ENCODE measurements at places on chromosomes 2 and 18.

DNA sequence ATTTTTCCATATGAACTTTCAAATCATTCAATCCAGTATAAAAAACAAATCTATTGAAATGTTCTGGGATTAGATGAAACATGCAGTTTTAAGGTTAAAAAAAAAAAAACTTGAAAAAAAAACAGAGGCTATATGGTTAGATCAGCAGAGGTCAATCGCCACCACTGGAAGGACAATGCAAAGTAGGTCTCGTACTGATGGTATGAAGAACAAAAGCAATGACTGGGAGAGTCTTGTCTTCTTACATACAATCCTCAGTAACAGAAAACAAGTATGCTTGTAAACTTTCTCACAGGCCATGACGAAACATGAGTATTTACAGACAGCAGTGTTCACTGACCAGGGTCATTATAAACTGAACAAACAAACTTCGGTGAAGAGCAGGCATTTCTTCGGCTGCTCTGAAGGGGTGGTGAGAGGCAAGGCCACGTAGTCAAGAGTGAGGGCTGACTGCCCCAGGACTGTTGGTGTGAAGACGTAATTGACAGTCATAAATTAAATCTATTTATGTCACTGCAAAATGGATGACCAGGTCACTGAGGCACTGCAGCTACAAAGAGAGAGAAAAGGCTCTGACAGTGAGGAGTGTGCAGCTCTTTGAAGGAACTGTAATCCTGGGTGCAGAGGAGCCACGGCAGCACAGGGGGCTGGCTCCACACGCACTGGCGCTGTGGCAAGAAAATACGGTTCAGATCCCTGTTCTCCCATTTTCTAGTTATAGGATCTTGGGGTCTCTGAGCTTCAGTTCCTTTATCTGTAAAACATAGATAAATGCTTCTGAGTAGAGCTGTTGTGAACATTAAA, 60.0 kb downstream of the NXPH2 start:
- peak; percentile 69 for DNase-seq

DNA sequence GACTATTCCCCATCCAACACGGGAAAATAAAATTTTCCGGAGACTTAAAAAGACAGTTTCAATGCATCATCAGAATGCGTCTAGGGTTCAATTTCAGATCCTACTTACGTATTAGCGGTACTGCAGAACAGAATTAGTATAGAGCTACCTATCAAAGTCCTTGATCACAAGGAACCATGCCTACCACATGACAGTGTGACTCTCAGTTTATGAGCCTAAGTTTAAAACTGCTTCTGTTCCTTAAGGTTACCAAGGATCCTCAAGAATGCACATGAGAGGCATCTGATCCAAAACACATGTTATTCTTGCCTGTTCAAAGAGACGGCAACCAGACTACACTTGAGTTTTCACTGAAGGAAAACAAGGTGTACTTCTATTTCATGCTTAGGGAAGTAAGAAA, 369.7 kb downstream of the EPHA4 start:
- no peak for DNase-seq

- DNase-seq = no peak
Observed at GRCh38 chr2:21424375-21424774, 300.6 kb downstream of the TDRD15 start.

DNA sequence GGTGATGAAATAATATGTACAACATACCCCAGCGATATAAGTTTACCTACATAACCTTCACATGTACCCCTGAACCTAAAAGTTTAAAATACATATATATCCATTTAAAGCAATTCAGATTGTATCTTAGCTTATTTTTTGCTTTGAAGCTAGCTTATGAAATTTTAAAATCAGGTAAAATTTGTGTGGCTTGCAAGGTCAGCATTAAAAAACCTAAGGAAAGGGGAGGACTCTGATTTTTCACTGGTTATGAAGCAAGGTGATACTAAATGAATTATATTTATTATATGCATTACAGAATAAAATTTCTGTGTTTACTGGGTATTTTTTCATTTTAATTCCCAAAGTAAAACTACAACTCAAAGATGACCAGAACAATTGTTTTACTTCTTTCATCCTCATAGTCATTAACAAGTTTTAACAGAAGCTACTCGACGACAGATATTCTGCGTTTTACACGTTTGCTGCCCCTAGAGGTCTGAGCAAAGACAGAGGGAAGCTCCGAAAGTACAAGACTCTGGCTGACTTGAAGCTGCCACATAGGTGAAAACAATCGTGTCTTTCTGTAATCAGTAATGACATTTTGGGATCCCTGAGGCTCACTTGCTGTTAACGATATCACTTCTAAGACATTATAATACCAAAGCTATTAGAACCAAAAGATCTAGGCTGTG, 17.1 kb downstream of the PKP4 start:
- DNase-seq = no peak

- DNase-seq = no peak
Observed at GRCh38 chr2:123080331-123080730, 944.8 kb upstream of the CNTNAP5 start.

DNA sequence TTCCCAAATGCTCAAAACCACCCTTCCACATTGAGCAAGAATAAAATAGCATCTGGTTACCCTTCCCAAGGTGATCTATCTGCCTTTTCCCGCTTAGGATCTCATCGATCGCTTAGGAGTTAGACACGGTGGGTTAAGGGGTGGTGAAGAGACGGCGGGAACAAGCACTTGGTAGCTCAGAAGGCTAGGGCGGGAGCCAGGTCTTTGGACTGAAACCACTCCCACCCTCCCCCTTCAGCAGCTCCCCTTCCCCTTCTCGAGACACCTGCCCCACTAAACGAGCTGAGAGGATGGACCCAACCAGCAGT, 513 bp downstream of the THOC1 start:
- peak; percentile 7 for DNase-seq

DNA sequence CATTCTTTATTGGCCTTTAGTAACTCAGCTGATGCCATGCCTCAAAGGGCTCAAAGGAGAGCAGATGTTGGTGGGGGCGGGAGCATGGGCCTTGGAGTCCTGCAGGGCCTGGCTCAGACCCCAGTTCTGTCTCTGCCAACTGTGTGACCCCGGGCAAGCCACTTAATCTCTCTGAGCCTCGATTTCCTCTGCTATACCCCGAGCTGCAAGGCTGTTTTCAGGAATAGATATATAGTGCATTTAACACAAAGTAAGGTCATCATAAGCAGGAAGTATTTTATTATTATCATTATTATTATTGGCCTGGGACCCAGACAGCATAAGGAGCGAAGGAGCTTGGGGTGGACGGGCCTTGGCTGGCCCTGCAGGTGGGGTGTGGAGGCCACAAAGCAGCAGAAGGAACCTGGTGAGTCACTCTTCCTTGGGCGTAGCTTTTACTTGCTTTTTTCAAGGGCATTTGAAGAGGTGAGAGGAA, 162.7 kb downstream of the INHBB start:
- DNase-seq = no peak

- no peak for DNase-seq
Observed at GRCh38 chr2:84938194-84938879, 32.6 kb upstream of the KCMF1 start.

GRCh38 chr2:130370490-130370889, 14.6 kb downstream of the PTPN18 start:
- DNase-seq = no peak

DNA sequence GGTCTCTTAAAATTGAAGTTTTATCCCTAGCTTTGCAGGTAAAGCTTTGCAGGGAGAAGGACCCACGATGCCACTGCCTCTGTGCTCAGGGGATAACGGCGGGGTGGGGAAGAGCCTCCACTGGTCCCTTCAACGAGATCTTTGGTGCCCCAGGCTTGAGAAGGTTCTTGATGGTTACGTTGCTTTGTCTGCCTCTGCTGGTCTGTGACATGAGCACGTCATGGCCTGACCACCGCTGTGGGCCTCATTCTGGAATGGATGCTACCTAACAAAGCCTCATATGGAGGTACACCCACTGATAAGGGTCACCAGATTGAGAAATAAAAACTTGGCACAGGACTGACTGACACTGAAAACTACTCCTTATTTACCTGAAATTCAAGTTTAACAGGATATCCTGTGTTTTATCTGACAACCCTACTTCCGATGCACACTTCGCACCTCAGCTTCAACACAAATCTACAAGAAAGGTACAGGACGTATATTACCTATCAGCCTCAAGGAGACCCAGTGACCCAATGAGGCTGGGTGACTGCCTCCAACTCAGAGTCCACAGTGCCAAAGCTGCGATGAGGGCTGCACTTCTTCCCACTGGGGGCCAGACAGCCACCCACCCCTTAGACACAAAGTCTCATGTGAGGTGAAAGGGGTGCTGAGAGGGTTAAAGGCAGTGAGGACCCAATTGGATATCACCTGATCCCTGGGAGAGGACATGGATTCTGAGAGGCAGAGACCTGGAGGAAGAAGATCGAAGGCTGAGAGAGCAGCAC, 64.9 kb downstream of the EIPR1 start:
- no peak for DNase-seq

- DNase-seq = no peak
Observed at GRCh38 chr2:191533693-191534180, 144.2 kb upstream of the NABP1 start.

DNA sequence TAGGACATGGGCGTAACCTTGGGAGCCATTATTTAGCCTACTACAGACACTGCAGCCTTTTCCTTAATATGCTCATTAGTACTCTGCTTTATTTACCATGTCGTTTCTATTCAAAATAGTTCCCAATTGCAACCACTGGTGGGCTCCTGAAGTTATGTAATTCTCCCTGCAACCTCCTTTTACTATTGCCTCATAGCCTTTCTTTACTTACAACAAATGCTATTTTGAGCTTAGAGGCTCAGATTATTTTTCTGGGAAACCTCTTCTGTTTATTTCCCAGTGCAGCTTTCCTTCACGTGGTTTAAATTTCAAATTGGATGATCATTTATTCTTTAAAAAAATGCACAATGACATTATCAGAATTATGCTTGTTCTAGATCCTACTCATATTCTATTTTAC, 492.3 kb upstream of the TMEFF2 start:
- peak; percentile 48 for DNase-seq

GRCh38 chr18:79788734-79789085, 9.0 kb upstream of the KCNG2 start:
- DNase-seq = peak; percentile 24

GRCh38 chr2:46171996-46172546, 125.1 kb upstream of the EPAS1 start:
- DNase-seq = no peak

DNA sequence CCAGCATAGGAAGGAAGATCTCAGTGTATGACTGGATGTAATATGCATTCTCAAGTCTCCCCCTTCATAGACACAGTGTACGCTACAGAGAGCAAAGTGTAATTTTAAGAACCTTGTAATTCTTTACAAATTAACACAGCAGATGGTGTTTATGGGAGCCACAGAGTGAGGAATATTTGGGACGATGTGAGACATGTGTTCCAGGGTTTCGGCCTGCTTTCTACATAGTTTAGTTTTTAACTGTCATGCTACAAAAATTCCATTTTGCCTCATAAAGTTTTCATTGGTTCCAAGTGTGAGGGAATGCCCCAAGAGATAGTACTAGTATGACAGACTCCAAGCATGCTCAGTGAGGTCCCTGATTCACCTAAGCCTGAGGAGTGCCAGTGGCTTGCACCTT, 76.2 kb upstream of the LRRTM1 start:
- DNase-seq = no peak

DNA sequence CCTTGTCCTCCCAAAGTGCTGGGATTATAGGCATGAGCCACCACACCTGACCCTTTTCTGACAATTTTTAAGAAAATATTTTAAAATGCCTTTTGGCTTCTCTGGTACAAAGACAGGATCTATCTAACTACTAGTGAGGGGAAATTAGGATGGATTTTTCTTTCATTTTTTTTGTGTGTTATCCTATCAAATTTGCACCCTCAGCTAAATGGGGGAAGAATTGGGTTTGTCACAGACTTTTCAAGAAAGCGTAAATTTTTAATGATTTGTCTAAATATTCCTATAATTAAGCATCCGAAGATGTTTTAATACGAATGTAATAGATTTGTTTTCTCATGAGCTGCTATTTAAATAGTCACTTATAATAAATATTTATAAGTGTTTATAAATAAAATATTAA, 340.0 kb upstream of the ETAA1 start:
- DNase-seq = no peak

DNA sequence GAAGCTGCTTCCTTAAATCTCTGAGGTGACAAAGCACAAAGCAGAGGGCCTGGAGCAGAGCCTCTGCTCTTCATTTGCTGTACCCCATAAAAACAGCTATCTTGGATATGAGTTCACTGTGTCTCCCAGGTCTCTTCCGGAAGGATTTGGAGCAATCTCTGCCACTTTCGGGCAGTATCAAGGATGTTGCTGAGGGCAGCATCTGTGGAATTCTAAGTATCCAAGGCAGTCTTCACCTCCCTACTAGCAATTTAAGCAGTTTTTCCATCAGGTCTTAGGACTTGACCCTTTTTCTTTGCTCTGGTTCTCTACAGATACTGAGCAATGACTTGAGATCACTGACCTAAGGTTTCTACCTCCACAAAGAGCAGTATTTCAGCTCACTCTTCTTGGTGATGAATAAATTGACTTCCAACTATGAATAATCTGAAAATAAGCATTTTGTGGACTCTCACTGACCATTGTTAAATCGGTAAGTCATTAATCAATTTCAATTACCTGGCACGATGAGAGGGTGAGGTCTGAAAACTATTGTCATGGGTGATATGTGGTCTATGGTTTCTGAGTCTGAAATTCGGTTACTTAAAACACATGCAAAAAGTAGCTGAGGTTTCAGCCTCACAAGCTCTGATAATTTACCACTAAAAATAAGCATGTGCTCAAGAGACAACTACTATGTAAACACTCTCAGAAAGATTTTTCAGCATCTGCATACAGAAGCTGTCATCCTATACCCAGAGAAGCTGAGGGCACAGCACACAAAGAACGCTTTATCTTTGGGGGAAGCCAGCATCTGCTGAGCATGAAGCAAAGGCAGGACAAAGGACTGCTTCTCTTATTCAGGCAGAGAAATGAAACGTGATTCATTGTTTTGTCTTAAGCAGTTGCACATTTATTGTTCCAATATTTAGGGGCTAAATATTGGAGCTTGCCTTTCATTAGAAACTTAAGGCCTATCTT, 32.1 kb upstream of the SPATS2L start:
- peak; percentile 95 for DNase-seq

DNA sequence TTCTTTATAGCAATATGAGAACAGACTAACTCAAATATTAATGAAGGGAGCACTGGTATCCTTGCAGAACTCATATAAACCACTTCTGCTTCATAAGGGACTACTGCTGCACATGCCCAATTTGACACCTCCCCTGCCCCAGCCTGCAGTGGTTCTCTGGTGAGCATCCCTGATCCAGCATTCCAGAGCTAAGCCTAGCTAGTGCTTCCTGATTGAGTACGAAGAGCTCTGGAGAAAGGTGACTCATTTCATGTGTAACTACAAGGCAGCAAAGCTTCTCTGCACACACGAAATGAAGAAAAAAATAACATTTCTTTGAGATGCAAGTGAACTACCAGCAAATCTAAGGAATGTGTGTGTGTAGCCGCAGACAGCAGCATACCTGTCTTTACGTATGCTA, 22.8 kb upstream of the ADNP2 start:
- no peak for DNase-seq

DNA sequence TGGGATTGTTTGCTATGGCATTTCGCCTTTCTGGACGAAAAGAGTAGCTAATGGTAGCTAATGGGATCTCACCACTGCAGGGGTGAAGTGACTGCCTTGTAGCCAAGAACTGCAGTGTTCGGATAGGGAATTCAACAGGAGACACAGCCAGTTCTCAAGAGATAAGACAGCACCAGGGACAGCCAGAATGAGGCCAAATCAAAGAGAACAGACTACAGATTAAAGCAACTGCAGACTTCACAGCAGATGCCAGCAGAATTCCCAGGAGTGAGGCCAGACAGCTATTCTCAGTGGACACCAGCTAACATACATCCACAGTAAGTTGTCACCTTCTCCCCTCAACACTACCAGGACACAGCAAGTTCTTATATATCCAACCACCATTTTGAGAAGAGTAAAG, 124.0 kb downstream of the PLA2R1 start:
- no peak for DNase-seq

GRCh38 chr18:274313-274712, 6.5 kb upstream of the THOC1 start:
- DNase-seq = peak; percentile 0
